Left lung (tissue), 14 donors: ENCODE measurements at places on chromosomes 5 and 9.

- no peak for DNase-seq
Measured at GRCh38 chr5:146402949-146403348, 44.2 kb upstream of the TCERG1 start.

- no peak for DNase-seq
Measured at GRCh38 chr9:115815786-115816185, 337.8 kb upstream of the PAPPA start.

DNA sequence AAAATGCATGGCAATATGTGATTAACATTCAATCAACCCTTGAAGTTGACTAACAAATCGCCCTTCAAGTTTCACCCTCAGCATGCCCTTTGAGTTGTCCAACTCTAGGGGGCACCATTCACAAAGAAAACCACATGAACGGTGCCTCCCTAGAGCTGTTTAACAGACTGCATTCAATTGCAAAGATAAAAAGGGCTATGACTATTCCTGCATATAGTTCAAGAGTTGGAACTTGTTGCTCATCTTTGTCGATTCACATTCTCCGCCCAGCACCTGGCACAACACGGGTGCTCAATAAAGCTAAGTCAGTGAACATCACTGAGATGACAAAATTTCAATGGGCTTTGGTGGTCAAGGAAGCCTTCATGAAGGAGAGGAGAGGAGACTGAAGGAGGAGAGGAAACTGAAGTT, 69.6 kb upstream of the SLC30A5 start:
- DNase-seq, result peak; percentile 33

GRCh38 chr9:79428422-79428821, 143.3 kb upstream of the TLE4 start:
- DNase-seq, result no peak

DNA sequence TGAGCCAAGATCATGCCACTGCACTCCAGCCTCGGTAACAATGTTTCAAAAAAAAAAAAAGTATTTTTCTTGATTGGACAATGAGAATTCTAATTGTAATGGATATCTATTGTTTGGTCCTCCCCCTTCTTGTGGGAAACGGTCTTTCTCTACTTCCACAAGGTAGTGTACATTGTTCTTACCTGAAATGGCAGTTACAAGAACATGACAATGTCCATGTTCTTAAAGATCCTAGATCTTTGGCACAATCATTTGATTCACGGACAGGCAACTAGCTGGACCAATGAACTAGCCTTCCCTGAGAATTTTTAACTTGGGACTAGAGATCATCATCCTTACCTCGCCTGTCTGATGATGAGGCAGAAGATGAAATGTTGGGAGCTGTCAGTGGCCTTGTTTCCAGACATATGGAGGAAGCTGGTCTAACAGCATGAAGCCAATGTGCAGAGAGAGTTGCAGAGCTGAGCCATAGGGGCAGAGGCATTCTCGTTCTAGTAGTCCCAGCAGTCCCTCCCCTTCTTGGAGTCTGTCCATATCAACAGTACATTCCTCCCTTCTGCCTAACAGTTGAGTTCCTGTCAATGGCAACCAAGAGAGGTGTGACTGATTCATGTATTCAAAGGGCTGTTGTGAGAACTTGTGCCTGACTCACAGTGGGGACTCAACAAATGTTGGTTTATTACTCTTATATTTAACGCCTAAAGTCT, 2.1 kb upstream of the MARCHF6 start:
- DNase-seq, result no peak

GRCh38 chr5:42020788-42021530, 95.9 kb downstream of the FBXO4 start:
- DNase-seq, result no peak

DNA sequence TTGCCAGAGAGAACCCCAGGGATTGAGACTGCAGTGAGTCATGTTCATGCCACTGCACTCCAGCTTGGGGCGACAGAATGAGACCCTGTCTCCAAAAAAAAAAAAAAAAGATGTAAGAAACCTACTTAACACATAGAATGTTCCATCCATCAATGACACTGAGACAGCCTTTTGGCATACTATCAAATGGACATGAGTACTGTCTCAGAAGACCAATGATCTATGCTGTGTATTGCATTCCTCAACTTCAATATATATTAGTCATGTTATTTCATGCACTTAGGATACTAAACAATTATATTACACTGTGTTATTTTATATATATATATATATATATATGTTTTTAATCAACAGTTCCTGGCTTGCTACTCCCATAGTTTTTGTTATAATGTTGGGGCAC, 57.1 kb upstream of the ANKH start:
- DNase-seq, result no peak

- no peak for DNase-seq
Measured at GRCh38 chr5:43044181-43044914, 4.2 kb upstream of the ANXA2R start.

DNA sequence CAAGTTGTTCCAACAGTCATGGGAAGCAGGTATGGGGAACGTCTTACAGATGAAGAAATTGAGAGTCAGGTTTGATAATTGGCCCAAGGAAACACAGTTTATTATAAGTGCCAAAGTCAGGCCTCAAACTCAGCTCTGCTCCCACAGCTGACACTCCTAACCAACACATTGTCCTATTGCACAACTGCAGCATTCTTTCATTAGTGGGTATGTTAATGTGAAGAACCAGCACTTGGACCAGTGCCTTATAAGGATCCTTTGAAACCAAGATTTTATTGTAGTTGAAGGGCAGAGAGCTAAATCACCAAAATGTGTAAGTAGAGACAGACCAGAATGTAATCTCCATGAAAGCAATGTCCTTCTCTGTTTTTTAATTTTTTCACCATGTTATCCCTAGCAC, 56.1 kb downstream of the GRIA1 start:
- DNase-seq, result no peak

DNA sequence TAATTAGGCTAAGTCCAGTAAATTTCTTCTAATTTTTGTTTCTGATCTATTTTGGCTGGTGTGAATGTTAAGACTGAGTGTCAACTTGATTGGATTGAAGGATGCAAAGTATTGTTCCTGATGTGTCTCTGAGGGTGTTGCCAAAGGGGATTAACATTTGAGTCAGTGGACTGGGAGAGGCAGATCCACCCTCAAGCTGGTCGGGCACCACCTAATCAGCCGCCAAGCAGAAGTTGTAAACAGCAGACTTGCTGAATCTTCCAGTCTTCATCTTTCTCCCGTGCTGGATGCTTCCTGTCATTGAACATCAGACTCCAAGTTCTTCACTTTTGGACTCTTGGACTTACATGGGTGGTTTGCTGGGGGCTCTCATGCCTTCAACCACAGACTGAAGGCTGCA, 21.4 kb upstream of the MLLT3 start:
- DNase-seq, result no peak

- DNase-seq, result no peak
Measured at GRCh38 chr5:146076455-146076854, 28.9 kb downstream of the PLAC8L1 start.

- DNase-seq, result no peak
Measured at GRCh38 chr5:91077623-91078022, 305.5 kb downstream of the ARRDC3 start.

- no peak for DNase-seq
Measured at GRCh38 chr5:1918488-1919208, 35.9 kb upstream of the IRX4 start.

- DNase-seq, result no peak
Measured at GRCh38 chr5:92775711-92776615, 805.1 kb downstream of the NR2F1-AS1 start.
